Hematopoietic multipotent progenitor cell (in vitro differentiated cells): ENCODE measurements at places on chromosomes 3 and 15.

DNA sequence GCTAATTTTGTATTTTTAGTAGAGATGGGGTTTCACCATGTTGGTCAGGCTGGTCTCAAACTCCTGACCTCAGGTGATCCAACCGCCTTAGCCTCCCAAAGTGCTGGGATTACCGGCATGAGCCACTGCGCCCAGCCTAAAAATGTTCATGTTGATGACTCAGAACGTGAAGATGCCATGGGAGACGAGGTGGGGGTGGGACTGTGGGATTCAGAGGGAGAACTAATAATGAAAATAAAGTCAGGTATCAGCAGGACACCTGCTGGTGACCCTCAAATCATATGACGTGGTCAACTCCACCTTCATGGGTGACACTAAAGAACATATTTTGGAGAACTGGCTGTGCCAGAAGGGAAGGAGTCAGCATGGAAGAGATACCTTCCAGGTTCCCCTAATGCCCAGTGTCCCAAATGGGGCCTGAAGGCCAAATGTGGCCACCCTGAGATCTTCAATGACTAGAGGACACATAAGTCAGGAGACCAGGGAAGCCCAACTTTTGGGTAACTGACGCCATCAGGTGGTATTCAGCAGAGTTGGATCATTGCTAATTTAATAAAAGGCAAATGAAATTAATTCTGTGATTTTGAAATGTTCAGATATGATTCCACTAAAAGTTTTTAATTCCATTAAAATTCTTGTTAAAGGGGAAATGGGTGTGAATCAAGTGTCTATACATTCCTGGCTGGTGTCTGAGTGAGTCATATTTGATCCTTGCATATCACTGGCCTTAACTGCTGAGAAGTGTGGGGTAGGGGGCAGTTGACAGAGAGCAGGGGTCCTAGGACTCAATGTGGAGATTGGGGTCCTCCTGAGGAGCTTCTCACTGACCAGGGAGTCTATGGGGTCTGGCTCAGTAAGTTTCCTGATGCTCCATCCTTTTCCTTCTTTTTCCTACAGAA lies 88.6 kb upstream of the GSK3B start:
- DNase-seq, result peak; percentile 51

- DNase-seq, result no peak
These were observed 5.4 kb downstream of the ISL2 start for GRCh38 chr15:76342058-76342381.

GRCh38 chr15:22980189-22981050 lies at the start of gene CYFIP1:
CYFIP1 (minus strand) TSS chr15:22980368; CDS start chr15:22947285, 33,083 bp downstream.
- DNase-seq, result peak; percentile 33

DNA sequence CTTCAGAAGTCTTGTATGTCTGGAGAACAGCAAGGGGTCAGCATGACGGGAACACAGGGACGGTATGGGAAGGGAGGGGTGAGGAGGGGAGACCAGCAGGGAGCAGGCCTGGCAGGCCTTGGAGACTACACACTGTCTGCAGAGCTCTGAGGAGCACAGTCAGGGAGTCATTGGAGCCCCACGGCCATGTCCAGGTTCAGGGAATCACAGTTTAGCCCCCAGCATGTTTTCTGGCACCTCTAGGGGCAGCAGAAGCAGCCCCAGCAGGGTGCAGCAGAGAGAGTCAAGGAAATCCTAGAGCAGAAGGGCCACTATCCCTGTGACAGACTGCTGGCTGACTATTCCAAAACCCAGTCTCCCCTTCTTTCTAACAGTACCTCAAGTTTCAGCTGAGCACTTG lies 3.2 kb downstream of the LAMP3 start:
- peak; percentile 21 for DNase-seq
